ENCODE measurements at places on chromosomes 4 and X.
A peak's percentile ranks its signal among the peaks of the same experiment; 100 is the strongest.

- no peaks in the 10 kb centered on the region for H3K4me1 ChIP-seq
- H3K27me3 ChIP-seq, result no peaks in the 10 kb centered on the region
- no peaks in the 10 kb centered on the region for H3K36me3 ChIP-seq
- H3K27ac ChIP-seq, result no peak overlapping the region
These were observed 46.2 kb downstream of the LDB2 start for GRCh38 chr4:16852228-16852627.

DNA sequence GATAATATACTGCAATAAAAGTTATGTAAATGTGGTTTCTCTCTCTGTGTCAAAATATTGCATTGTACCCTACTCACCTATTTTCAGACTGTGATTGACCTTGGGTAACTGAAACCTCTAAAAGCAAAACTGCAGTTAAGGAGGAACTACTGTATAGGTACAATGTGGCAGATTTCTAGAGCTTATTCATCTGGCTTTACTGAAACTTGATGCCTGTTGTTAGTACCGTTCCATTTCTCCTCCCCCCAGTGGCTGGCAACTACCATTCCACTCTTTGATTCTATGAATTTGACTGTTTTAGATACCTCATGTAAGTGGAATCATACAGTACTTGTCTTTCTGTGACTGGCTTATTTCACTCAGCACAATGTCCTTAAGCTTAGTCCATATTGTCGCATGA is 61.9 kb downstream of the HOPX start:
- H3K27ac ChIP-seq, result no peak overlapping the region
- no peak for DNase-seq
- no peaks in the 10 kb centered on the region for H3K36me3 ChIP-seq
- no peak overlapping the region for H3K4me3 ChIP-seq

DNA sequence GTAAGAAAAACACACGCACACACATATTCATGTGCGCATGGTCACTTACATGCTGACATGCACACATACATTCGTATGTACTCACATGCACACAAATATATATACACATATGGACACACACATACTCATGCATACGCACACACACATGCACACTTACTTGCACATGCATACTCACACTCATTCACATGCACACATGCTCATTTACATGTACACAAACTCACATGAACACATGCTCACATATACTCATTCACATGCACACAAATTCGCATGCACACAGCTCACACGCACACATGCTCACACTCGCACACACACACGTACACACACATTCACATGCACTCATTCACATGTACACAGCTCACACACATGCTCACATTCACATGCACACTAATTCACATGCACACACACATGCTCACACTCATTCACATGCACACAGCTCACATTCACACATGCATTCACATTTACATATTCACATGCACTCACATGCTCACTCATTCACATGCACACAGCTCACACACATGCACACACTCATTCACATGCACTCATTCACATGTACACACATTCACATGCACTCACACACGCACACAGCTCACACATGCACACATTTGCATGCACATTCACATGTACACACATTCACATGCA is 276.1 kb downstream of the DHRSX start:
- H3K36me3 ChIP-seq, result peaks cover 16% of the 10 kb centered on the region
- H3K27me3 ChIP-seq, result no peaks in the 10 kb centered on the region
- no peaks in the 10 kb centered on the region for H3K4me1 ChIP-seq
- H3K4me3 ChIP-seq, result no peak overlapping the region

DNA sequence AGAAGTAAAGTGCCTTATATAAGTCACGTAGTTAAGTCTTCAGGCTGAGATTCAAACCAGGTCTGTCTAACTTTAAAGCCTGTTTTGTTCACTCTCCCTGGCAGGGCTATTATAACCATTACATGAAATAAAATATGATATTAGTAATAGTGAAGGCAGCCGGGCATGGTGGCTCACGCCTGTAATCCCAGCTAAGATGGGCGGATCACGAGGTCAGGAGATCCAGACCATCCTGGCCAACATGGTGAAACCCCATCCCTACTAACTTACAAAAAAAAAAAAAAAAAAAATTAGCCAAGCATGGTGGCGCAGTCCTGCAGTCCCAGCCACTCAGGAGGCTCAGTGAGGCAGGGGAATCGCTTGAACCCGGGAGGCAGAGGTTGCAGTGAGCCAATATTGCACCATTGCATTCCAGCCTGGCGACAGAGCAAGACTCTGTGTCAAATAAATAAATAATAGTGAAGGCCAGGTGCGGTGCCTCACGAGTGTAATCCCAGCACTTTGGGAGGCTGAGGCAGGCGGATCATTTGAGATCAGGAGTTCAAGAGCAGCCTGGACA is 22.1 kb upstream of the SOWAHD start:
- no peak overlapping the region for H3K27ac ChIP-seq
- no peak for DNase-seq
- H3K36me3 ChIP-seq, result no peaks in the 10 kb centered on the region
- H3K27me3 ChIP-seq, result no peaks in the 10 kb centered on the region
- H3K4me3 ChIP-seq, result no peak overlapping the region

DNA sequence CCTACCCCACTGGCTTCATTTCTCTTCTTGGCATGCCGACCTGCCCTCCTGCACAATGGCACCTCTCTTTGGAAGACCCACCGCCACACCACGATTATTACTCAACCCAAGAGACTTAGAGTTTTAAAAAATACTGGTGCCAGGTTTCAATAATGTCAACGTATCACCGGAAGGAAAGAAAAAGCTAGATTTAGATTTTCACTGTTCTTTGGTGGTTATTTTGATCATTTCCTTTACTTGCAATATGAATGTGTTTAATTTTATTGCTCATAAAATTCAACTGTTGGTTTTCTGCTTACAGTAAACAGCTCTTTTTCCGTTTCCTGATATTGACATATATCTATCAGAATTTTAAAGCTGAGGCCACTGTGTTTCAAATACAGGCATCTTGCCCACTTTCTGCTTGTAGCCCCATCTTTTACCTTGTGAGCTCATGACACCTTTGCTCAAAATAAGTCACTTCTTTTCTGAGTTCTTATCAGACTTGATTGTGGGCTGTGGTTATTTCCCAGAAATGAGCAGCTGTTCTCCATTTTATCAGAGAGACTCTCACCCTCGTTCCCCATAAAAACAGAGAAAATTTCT is 439.1 kb downstream of the INPP4B start:
- H3K4me3 ChIP-seq, result peak overlapping the region; percentile 81
- peak overlapping the region; percentile 80 for H3K27ac ChIP-seq
- no peaks in the 10 kb centered on the region for H3K36me3 ChIP-seq
- DNase-seq, result no peak

DNA sequence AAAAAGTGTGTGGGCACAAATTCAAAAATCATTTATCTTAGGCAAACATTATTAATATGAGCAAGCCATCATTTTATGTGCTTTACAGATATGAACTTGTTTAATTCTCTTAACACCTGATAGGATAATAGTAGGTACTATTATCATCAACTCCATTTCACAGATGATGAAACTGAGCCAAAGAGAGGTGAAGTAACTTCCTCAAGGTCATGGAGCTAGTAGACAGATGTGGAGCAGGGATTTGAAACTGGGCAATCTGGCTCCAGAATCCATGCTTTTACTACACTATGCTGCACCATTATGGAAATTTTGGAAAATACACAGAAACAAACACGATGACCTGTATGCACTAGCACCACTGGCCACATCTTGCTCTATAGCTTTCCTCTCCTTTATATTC is 1.0 kb upstream of the PIN4 start:
- no peak for DNase-seq
- H3K27ac ChIP-seq, result no peak overlapping the region
- H3K4me3 ChIP-seq, result peak overlapping the region; percentile 75
- no peaks in the 10 kb centered on the region for H3K36me3 ChIP-seq

- H3K36me3 ChIP-seq, result no peaks in the 10 kb centered on the region
- no peaks in the 10 kb centered on the region for H3K4me1 ChIP-seq
- no peak overlapping the region for H3K27ac ChIP-seq
- H3K27me3 ChIP-seq, result no peaks in the 10 kb centered on the region
These were observed 14.8 kb upstream of the RHOH start for GRCh38 chr4:40182001-40182400.

- H3K4me1 ChIP-seq, result no peaks in the 10 kb centered on the region
- no peaks in the 10 kb centered on the region for H3K27me3 ChIP-seq
- no peak overlapping the region for H3K27ac ChIP-seq
These were observed 45.6 kb downstream of the MAOB start for GRCh38 chrX:43836435-43837184.
